NCI-H2107 (cell line): ENCODE measurements at places on chromosomes 16 and 17.

DNA sequence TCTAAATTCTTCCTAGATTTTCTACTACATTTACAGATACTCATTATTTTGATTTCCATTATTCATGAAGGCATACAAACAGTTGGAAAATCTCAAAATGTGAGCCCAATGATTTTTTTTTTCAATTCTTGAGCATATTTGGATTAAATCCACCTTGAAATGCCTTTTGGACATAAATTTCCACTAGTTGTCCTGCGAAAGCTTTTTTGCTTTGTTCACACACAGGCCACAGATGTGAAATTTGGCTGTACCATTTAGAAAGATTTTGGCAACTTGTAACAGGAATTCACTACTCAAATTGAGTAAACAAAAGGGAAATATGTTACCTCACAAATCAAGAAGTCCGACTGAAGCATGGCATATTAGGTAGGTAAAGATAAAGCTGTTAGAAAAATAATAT, 1631.0 kb downstream of the CDH8 start:
- no peak for DNase-seq

DNA sequence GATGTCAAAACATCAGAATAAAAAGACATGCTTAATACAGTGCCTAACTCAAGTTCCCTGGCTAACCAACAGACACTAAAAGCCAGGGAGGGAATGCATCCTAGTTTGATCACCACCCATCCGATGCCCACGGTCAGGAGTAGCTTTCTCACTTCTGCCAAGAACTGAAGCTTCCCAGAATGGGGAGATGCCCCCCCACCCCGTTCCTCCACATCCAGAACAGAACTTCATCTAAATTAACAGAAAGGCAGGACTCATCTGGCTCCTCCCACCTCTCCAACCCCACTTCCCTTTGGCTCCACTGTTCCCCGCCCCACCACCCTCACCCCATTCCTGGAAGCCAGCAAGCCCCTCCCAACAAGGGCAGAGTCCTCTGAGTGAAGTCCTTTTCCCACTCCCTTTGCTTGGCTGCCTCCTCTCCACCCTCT, 33.7 kb downstream of the GDE1 start:
- no peak for DNase-seq

DNA sequence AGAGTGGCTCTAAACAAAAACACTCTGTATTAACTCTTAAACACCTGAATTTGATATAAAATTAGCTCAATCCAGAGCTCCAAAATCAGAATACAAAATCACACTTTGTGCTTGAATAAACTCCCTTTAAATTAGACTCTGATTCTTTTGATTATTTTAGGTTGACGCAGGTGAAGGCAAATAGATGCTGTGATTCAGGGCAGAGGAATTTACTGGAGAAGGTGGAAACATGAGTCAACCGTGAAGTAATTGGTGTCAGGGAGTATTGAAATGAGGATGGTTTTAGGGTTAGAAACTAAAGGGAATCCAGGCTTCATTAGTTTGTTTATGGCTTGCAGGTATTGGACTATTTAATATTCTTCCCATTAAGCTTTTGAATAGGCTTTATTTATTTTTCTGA, 37.1 kb upstream of the TEKT1 start:
- no peak for DNase-seq

- DNase-seq = no peak
These were observed at the start of gene ZNF469 for GRCh38 chr16:88382491-88383400. Gene ZNF469, plus strand, starts transcription at chr16:88382959. Its CDS starts 44,512 bp downstream, at chr16:88427471.

GRCh38 chr17:50209472-50210239, 8.2 kb upstream of the COL1A1 start:
- DNase-seq = no peak

DNA sequence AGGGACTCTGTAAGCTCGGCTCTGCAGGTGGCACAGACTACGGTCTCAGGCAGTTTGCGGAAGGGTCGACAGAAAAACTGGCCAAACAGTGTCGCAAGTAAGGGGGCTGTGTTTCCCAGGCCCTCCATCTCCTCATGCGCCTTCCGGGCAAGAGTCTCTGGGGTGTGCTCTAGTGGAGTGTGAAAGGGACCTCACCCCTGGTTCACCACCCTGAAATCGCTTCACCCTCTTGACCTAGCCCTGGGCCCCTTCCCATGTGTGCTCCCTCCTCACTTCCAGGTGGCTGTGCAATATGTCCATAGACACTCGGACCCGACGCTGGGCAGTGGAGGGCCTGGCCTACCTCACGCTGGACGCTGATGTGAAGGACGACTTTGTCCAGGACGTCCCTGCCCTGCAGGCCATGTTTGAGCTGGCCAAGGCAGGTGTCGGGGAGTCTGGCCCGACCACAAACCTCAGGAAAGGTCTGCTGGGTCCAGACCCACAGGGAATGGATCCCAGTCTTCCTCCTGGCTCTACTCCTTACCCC, 22.3 kb downstream of the UNC45B start:
- no peak for DNase-seq

- no peak for DNase-seq
These were observed 24.4 kb downstream of the CCDC57 start for GRCh38 chr17:82188001-82188961.

DNA sequence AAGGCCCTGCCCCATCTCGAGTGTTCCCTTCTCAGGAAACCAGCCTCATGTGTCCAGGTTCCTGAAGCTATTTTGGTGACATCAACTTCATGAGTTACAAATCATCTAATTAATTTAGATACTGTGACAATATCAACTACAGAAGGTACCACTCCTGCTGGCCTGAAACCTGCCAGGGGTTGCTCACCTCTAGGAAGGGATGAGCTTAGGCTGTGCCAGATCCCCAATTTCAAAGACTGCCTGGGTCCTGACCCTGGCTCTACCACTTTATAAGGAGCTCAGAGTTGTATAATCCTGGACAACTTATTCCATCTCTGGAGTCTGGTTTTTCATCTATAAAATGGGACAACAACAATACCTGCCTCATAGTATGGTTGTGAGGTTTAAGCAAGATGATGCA, 5.2 kb downstream of the C16orf78 start:
- DNase-seq = no peak

GRCh38 chr17:67365738-67366192, 612 bp downstream of the PSMD12 start:
- DNase-seq = no peak

DNA sequence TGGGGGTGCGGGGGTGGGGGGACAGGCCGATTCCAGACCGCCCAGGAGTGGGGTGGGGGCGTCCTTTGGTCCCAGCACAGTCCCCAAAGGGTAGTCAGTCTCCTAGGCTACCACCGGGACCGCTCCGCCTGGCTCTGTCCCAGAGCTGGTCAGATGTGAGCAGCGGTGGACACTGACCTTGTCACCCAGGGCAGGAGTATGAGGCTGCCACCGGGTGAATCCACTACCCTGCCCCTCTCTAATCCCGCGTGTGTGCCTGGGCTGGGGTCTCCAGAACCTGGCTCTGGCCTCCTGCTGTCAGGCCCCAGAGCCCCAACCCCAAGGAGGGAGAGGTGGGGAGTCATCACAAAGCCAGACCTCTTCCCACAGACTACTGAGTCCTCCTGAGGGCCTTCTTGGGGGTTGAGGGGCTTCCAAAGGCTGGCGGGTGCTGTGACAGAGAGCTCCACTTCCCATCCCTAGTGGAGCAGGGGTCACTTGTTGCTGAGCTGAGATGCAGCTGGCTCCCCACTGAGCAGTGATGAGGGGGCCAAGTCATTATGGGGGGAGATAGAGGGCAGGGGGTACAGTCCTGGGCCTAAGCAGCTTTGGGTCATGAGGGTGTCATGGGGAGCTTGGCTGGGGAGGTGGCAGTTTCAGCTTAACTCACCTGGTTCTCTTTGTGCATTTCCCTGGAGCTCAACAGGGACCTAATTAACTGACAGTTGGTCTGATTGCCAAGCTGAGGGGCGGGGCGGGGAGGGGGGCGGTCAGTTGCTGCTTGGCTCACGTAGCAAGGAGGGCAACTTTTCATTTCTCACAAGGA, 1.2 kb downstream of the PPP1R1B start:
- no peak for DNase-seq

DNA sequence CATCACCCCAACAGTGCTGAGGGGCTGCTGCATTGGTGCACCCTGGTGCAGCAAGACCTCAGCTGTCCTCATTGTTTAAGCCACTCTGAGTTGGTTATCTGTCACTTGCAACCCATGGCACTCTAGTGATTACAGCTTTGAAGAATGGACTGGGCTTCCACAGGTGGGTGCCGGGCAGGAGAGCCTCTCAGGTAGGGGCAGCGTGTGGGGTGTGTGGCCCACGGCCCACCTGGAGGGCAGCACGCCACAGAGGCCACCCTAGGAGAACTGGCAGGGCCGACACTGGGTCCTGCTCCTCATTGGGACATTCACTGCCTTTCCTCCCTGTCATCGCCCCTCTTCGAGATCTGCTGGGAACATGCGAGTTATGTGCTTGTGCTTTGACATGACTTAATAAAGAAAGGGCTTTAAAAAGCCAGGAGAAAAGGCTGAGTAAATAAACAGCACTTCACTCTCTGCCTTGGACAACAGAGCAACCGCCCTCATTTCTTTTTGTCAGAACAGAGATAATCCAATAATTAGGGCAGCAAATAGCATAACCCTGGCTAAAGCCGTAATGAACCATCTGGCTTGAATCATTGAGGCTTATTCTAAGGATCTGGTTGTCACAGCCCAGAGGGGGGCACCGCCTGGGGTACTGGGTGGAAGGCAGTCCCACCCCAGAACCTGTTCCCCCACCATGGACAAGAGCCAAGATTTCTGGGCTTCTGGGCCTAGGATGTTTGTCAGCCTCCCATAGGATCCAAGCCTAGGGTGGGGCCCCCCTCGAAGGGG, 3.0 kb downstream of the DOC2B start:
- no peak for DNase-seq

DNA sequence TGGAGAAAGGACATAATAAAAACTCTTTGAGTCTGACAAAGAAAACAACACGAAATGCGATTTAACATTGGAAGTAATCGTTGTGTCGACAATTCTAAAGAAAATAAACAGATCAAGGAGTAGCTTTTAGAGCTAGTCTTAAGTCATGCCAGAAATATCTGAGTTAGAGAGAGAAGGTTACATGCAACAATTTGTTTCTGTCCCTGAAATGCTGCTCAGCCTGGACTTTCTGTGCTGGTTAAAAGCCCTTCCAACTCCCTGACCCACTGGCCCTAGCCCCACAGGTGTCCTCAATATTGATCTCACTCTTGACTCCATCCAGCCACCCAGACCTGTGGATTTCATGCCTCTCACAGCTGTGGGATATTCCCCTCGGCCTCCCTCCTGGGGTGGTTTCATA, 33.2 kb upstream of the TEX2 start:
- DNase-seq = no peak

GRCh38 chr17:71023249-71024030, 854.1 kb downstream of the KCNJ2 start:
- DNase-seq = peak; percentile 20

DNA sequence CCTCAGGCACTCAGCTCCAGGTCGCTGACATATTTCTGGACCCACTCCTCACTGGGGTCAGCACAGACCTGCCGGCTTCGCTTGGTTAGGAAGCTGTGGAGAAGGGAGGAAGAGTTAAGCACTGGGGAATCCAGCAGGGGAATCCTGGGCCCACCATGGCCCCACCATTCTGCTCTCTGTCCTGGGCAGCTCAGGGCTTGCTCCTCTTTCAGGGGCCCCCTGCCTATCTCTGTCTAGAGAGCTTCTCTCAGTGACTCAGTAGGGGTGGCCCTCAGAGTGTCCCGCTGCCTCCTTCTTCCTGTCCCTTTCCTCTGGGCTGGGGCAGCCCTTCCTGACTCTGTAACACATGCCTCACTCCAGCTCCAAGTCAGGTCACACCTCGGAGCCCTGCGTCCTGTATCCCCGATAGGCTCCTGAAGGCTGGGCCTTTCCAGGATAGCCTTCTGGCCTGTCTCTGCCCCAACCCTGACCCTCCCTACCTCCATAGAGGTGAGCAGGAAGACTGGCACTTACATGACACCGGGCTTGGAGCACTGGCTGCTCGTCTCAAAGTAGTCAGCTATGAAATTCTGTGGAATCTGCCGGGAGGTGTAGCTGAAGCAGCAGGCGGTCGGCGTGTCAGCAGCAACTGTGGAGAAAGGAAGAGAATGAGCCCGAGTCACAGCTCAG, 1.1 kb downstream of the CCL3 start:
- DNase-seq = no peak

DNA sequence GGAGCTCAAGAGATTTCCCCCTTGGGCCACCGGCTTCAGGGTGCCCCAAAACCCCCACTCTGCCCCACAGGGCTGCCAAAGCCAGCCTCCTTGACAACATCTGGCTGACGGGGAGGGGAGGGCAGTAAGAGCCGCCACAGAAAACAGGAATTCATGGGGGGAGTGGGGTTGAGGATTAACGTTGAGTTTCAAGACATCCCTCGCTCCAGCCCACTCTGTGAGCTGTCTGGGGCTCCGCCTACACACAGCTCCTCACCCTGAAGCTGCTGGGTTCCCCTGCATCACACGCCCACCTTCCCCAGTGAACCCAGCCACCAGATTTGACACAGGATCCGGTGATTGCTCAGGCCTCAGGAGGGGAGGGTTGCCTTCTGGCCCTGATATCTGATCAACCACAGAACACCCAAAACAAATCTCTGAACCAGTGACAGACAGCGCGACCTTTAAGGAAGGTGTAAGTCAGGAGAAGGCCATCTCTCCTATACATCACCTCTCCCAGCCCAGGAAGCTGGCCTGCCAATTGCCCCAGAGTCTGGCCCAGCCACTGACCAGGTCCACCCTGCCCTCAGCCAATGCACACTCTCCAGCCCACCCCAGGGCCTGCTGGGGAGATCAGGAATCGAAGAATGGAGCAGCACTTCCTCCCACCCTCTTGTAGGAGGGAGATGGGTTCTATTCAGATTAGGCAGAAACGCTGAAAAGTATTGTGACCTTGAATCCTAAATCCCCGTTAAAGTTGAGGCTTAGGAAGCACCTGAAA, 132.1 kb downstream of the CLEC16A start:
- no peak for DNase-seq

DNA sequence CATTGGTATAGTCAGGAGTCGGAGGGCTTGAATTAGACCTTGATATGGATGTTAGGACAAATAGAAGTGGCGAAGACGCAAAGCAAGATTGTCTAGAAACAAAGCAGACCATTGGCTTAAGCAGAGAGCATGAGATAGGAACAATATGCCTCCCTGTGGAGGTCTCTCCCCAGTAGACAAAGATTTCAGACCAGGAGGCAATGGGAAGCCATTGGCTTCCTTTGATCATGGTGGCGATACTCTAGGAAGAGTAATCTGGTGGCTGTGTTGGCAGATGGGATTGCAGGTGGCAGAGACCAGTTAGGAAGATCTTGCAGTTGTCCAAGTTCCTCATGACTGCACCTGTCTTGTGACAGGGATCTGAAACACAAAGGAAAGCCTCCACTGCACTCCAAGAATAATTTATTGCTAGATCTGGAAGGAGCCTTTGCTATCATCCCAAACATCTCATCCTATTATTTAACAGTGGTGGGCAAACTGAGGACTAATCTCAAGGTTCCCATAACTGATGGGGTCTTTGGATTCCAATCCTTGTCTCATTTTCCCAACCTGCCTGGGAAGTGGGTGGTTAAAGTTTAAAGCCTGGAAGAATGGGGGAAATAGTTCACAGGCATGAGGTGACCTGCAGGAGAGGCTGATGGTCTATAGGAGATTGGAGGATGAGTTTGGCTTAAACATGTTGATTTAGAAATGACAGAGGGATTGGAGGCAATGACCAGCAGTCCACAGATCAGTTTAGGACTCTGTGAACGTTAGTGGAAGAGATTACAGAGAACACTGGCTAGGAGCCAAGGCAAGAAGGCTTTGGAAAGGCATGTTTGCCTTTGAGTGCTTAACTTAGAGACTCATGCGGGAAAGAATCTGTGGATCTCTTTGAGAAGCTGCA, 37.0 kb downstream of the HLF start:
- DNase-seq = no peak
